ENCODE measurements at places on chromosomes 5 and 9.

DNA sequence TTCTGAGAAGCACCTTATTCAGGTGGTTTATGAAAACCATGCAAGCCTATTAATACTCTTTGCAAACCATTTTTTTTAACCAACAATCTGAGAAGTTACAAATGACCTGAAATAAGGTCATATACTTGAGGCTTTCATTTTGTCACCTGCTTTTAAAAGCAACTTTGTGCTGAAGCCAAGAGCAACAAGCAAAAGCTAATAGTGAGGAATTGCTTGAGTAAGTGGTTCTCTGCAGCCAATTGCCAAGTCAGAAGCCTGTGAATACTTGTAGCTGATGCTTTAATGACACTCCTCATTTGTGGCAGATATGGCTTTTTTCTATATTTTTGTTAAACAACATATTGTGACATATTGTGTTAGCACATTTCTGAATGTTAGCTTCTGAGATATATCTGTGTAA is 126.7 kb upstream of the ZNF608 start:
- DNase-seq, result no peak
- H3K36me3 ChIP-seq, result no peaks in the 10 kb centered on the region
- peaks cover 3% of the 10 kb centered on the region for H3K4me1 ChIP-seq
- H3K27me3 ChIP-seq, result no peaks in the 10 kb centered on the region
- H3K27ac ChIP-seq, result no peak overlapping the region
- H3K4me3 ChIP-seq, result no peak overlapping the region

DNA sequence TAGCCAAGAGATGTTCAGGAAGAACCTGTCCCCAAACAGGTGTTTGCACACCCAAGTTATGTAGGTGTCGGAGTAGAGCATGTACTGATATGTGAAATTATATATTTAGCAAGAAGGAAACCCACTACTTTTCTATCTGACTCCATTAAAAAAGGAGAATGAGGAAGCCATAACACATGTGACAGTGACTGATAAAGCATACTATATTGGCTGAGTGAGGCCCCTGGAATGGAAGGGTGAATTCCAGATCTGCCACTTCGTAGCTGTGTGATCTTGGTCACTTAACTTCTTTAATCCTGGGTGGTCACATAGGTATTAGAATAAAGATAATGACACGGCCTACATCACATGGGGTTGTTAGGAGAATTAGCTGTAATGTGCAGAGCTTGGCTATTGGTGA is 116.0 kb upstream of the MAN2A1 start:
- no peak overlapping the region for H3K4me3 ChIP-seq
- H3K27me3 ChIP-seq, result peaks cover 3% of the 10 kb centered on the region
- no peaks in the 10 kb centered on the region for H3K36me3 ChIP-seq
- DNase-seq, result no peak
- no peak overlapping the region for H3K27ac ChIP-seq

DNA sequence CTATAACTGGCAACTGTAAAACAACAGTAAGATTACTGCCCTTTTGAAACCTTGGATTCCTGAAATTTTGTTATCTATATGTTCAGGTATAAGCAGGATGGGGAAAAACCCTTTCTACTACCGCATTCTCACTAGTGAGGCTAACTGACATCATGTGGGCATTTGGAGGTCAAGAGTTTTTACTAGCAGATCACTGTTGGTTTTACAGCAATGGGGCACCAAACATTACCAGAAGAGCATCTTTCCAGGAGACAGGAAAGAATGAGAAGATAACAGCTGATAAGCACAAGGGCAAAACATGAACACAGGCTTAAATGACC is 20.9 kb upstream of the TTC33 start:
- no peak for DNase-seq
- peaks cover 18% of the 10 kb centered on the region for H3K36me3 ChIP-seq
- no peaks in the 10 kb centered on the region for H3K27me3 ChIP-seq
- H3K4me3 ChIP-seq, result no peak overlapping the region
- H3K4me1 ChIP-seq, result peaks cover 7% of the 10 kb centered on the region
- H3K27ac ChIP-seq, result peak overlapping the region; percentile 1

DNA sequence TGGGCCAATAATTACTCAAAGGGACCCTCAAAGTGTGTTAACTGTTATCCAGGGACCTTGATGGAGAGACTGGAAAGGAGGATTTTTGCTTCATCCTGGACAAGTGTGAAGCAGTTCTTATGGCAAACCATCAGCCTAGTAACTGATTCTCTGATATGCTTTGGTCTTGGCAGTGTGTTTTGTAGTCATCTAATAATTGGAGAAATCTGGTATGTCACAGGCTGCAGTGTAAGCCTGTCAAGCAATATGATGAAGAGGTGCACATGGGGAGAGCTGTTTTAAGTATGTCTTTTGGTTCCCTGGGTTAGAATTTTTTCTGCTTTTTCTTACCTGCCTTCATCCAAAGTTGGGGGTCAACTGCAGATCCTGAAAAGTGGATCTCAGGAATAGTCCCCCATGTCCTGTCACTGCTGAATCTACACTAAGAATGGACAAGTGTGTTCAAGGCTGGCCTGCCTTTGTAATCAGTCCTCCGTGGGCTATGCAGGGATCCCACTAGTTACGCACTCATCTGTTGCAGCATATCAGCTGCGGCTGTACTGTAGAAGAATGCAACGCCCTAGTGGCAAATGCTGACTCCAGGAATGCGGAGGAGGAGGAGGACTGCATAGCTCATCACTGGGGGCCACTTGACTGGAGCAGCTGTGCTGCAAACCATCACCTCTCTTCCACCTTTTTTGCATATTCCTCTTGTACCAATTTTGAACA is 1.9 kb downstream of the SPTAN1 start:
- no peaks in the 10 kb centered on the region for H3K36me3 ChIP-seq
- H3K27me3 ChIP-seq, result no peaks in the 10 kb centered on the region
- no peak for DNase-seq
- no peak overlapping the region for H3K27ac ChIP-seq
- H3K4me3 ChIP-seq, result no peak overlapping the region
- peaks cover 23% of the 10 kb centered on the region for H3K4me1 ChIP-seq

- H3K27ac ChIP-seq, result no peak overlapping the region
- H3K36me3 ChIP-seq, result no peaks in the 10 kb centered on the region
- H3K4me1 ChIP-seq, result no peaks in the 10 kb centered on the region
- H3K4me3 ChIP-seq, result no peak overlapping the region
- DNase-seq, result no peak
- H3K27me3 ChIP-seq, result no peaks in the 10 kb centered on the region
Observed at GRCh38 chr5:168057905-168058304, 233.5 kb upstream of the WWC1 start.

- H3K27ac ChIP-seq, result no peak overlapping the region
- H3K36me3 ChIP-seq, result no peaks in the 10 kb centered on the region
- no peaks in the 10 kb centered on the region for H3K4me1 ChIP-seq
- no peak overlapping the region for H3K4me3 ChIP-seq
Observed at GRCh38 chr5:112608975-112609374, 128.7 kb upstream of the APC start.

DNA sequence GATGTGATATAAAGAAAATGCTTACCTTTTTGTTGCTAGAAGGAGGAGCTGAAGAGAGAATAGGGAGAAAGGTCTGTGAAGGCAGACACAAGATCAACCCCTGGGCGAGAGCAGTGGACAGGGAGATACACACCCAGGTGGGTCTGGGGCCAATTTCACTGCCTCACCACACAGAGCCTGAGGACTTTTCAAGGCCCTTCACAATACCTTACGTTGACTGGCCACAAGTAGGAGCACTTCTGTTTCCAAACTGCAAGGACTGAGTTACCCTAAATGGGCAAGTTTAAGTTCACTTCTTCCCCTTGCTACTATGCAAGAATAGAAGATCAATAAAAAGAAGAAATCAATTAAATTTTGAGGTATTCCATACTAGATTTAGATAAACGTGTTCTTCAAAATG is 174.5 kb upstream of the SLC12A2 start:
- H3K36me3 ChIP-seq, result no peaks in the 10 kb centered on the region
- H3K27me3 ChIP-seq, result peaks cover 3% of the 10 kb centered on the region
- no peak for DNase-seq
- no peak overlapping the region for H3K4me3 ChIP-seq
- H3K4me1 ChIP-seq, result no peaks in the 10 kb centered on the region

GRCh38 chr9:121312169-121312568 is 44.2 kb downstream of the GSN start:
- no peak overlapping the region for H3K27ac ChIP-seq
- peaks cover 22% of the 10 kb centered on the region for H3K36me3 ChIP-seq
- H3K4me1 ChIP-seq, result no peaks in the 10 kb centered on the region
- H3K4me3 ChIP-seq, result no peak overlapping the region
- H3K27me3 ChIP-seq, result no peaks in the 10 kb centered on the region

GRCh38 chr5:10320793-10321192 is 13.1 kb upstream of the CMBL start:
- H3K27ac ChIP-seq, result no peak overlapping the region
- no peak for DNase-seq
- H3K36me3 ChIP-seq, result no peaks in the 10 kb centered on the region

GRCh38 chr5:923281-923873 is 30.7 kb downstream of the TRIP13 start:
- H3K27me3 ChIP-seq, result peaks cover 8% of the 10 kb centered on the region
- no peak overlapping the region for H3K27ac ChIP-seq
- H3K36me3 ChIP-seq, result peaks cover 2% of the 10 kb centered on the region
- H3K4me3 ChIP-seq, result no peak overlapping the region
- H3K4me1 ChIP-seq, result peaks cover 2% of the 10 kb centered on the region
- DNase-seq, result peak; percentile 70

GRCh38 chr5:177537389-177538361 is 16.7 kb downstream of the FAM193B start:
- H3K4me3 ChIP-seq, result no peak overlapping the region
- H3K27me3 ChIP-seq, result no peaks in the 10 kb centered on the region
- peaks cover 4% of the 10 kb centered on the region for H3K4me1 ChIP-seq
- no peak for DNase-seq
- no peak overlapping the region for H3K27ac ChIP-seq

- H3K27ac ChIP-seq, result no peak overlapping the region
- peaks cover 7% of the 10 kb centered on the region for H3K27me3 ChIP-seq
- H3K4me1 ChIP-seq, result no peaks in the 10 kb centered on the region
Observed at GRCh38 chr5:135662061-135662481, 83.3 kb upstream of the CXCL14 start.

GRCh38 chr5:95899829-95900228 is 61.8 kb downstream of the ELL2 start:
- H3K27ac ChIP-seq, result no peak overlapping the region
- no peak for DNase-seq
- H3K4me1 ChIP-seq, result no peaks in the 10 kb centered on the region
- peaks cover 26% of the 10 kb centered on the region for H3K36me3 ChIP-seq
- no peak overlapping the region for H3K4me3 ChIP-seq
- H3K27me3 ChIP-seq, result no peaks in the 10 kb centered on the region

GRCh38 chr9:26856413-26857032 is 36.1 kb downstream of the CAAP1 start:
- H3K36me3 ChIP-seq, result peaks cover 28% of the 10 kb centered on the region
- no peak overlapping the region for H3K27ac ChIP-seq
- no peak for DNase-seq
- H3K4me3 ChIP-seq, result no peak overlapping the region
- no peaks in the 10 kb centered on the region for H3K27me3 ChIP-seq
- no peaks in the 10 kb centered on the region for H3K4me1 ChIP-seq

Data from memory B cell (primary cell).